ENCODE measurements at places on chromosomes 4 and X. TPM values are rescaled to one million over a fixed set of nuclear protein-coding genes. Genes with fewer than 3 reads are reported as not detected.

The PKD2 gene
- 67.3 TPM for total RNA-seq

The FGF13 gene
- total RNA-seq, result 91.7 TPM

The GSX2 gene
- 2.8 TPM for total RNA-seq

The SYP gene
- 121 TPM for total RNA-seq

The TMEM185A gene
- total RNA-seq, result 59.8 TPM
